ENCODE measurements at places on chromosomes 4 and X.

GRCh38 chr4:54276641-54277430 lies 47.7 kb downstream of the PDGFRA start:
- DNase-seq = no peak

GRCh38 chr4:76196376-76196775 lies 17.2 kb downstream of the SCARB2 start:
- no peak for DNase-seq

DNA sequence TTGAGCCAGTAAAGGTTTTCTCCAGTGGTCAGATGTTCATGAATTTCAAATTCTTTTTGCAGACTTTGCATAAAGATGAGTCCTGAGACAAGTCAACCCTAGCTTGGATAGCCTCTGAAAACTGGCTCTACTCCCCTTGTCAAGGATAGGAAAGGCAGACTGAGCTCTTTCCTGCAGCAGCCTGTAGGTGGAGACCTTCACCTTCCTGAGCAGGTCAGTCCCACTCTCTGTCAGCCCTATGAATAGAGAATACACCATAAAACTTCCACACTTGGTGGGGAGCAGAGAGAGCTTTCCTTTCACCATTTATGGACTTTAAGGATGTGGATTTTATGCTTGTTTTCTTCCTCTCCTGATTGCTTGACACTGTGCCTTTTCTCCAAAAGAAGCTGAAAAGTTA lies 41.9 kb downstream of the PCDH19 start:
- no peak for DNase-seq

DNA sequence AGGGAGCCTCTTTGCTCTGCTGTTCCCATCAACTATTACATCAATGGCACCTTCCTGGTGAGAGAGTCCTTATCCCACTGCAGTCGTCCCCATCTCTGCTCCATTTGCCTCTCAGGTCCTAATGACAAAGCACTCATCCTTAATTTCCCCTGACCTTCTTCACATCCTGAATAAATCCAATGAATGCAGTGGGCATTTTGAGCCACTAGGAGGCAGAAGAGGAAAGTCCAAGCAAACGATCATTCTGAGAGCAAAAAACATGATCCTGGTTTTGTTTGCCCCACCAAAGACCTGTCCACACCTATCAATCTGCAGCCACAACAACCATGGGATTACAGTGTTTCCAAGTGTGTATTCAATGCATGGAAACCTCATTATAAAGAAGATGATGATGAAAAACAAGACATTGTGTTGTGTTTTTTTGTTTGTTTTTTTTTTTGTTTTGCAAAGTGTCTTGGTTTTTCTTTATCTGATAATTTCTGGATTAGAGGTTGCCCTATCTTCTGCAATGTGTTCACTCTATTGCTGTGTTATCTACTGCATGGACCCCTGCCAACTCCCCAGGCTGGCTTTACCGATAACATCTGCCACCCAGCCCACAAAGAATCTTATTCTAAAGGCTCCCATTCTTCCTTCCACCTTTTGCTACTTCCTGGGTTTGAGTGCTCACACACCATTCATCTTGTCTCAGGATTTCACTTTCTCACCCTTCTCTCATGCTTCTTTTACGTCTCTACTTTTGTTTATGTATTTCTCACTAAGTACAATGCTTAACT lies 207.2 kb downstream of the NLGN4X start:
- DNase-seq = no peak

- DNase-seq = no peak
Measured at GRCh38 chr4:118113220-118113619, 78.9 kb downstream of the NDST3 start.
